Ascending aorta (tissue), 2 donors: ENCODE measurements at places on chromosomes 13 and 19. TPM values are rescaled to one million over a fixed set of nuclear protein-coding genes. Genes with fewer than 3 reads are reported as not detected.

Gene CBARP
- 1.9 TPM for total RNA-seq

Gene ZNF600
- 4.8 TPM for total RNA-seq

Gene MAU2
- 41.2 TPM for total RNA-seq

Gene CBLC
- not detected for total RNA-seq

Gene OR7E24
- total RNA-seq = not detected

Gene DENND1C
- 24.4 TPM for total RNA-seq

Gene ZNF708
- 11.0 TPM for total RNA-seq

Gene SMIM24
- not detected for total RNA-seq

DNA sequence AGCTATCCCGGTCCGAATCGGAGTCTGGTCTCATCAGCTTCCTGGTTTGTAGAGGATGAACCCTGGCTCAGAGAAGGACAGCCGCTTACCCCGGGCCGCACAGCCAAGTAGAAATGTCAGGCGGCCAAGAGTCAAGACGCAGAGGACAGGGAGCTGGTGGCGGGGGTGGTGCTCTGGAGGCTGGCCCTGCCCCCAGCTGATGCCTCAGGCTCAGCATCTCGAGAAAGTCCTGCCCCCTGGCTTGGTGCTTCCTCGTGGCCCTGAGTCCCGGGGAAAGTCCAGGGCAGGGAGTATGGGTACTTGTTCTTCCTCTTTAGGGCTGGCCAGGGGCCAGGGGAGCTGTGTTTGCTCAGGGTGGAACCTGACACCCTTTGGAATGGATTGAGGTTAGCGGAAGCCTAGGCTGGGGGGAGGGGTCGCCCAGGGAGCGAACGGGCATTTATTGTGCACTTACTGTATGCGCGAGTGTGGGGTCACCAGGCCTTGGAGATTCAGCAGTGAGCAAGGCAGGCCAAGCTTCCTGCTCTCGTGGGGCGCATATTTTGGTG is 2.2 kb downstream of the TJP3 start:
- H3K4me3 ChIP-seq = no peak overlapping the region
- H3K36me3 ChIP-seq = no peaks in the 10 kb centered on the region
- DNase-seq = peak; percentile 53
- H3K27ac ChIP-seq = no peak overlapping the region
- H3K4me1 ChIP-seq = no peaks in the 10 kb centered on the region
- no peaks in the 10 kb centered on the region for H3K27me3 ChIP-seq

GRCh38 chr19:2923510-2923909 is 21.3 kb downstream of the ZNF77 start:
- no peaks in the 10 kb centered on the region for H3K27me3 ChIP-seq
- H3K4me3 ChIP-seq = no peak overlapping the region
- DNase-seq = no peak
- peaks cover under 1% of the 10 kb centered on the region for H3K36me3 ChIP-seq
- H3K4me1 ChIP-seq = no peaks in the 10 kb centered on the region

DNA sequence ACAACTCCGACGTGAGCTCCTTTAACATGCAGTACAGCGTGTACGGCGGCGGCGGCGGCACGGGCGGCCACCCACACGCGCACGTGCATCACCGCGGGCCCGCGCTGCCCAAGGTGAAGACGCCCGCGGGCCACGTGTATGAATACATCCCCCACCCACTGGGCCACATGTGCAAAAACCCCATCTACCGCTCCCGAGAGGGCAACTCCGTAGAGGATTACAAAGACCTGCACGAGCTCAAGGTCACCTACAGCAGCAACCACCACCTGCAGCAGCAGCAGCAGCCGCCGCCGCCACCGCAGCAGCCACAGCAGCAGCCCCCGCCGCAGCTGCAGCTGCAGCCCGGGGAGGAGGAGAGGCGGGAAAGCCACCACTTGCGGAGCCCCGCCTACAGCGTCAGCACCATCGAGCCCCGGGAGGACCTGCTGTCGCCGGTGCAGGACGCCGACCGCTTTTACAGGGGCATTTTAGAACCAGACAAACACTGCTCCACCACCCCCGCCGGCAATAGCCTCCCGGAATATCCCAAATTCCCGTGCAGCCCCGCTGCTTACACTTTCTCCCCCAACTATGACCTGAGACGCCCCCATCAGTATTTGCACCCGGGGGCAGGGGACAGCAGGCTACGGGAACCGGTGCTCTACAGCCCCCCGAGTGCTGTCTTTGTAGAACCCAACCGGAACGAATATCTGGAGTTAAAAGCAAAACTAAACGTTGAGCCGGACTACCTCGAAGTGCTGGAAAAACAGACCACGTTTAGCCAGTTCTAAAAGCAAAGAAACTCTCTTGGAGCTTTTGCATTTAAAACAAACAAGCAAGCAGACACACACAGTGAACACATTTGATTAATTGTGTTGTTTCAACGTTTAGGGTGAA is 6.6 kb downstream of the SLITRK5 start:
- H3K4me1 ChIP-seq = peaks cover 2% of the 10 kb centered on the region
- no peaks in the 10 kb centered on the region for H3K36me3 ChIP-seq
- H3K27ac ChIP-seq = no peak overlapping the region
- peak overlapping the region; percentile 60 for H3K4me3 ChIP-seq

- no peak for DNase-seq
- no peak overlapping the region for H3K27ac ChIP-seq
- no peaks in the 10 kb centered on the region for H3K27me3 ChIP-seq
- H3K4me3 ChIP-seq = no peak overlapping the region
- no peaks in the 10 kb centered on the region for H3K36me3 ChIP-seq
Measured at GRCh38 chr19:34126966-34127365, 45.3 kb upstream of the LSM14A start.

DNA sequence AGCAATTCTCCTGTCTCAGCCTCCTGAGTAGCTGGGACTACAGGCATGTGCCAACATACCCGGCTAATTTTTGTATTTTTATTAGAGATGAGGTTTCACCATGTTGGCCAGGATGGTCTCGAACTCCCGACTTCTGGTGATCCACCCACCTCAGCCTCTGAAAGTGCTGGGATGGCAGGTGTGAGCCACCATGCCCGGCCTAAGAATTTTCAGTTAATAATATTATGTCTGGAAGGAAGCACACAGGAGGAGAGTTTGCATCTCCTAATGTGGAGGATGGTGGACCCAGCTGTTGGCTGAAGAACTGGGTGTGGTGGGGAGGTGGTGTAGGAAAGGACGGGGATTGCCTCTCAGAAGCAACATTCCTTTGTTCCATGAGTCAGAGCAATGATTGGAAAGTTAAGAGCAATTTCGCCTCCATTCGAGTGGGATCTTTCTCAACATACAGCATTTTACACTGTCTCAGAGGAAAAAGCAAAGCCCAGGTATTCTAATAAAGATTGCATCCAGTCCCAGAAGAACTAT is 11.9 kb downstream of the PDCD2L start:
- DNase-seq = no peak
- no peaks in the 10 kb centered on the region for H3K27me3 ChIP-seq
- H3K27ac ChIP-seq = no peak overlapping the region
- H3K4me1 ChIP-seq = no peaks in the 10 kb centered on the region
- H3K36me3 ChIP-seq = peaks cover 40% of the 10 kb centered on the region
- H3K4me3 ChIP-seq = no peak overlapping the region

- H3K36me3 ChIP-seq = no peaks in the 10 kb centered on the region
- H3K27ac ChIP-seq = no peak overlapping the region
- H3K4me1 ChIP-seq = no peaks in the 10 kb centered on the region
- DNase-seq = no peak
Measured at GRCh38 chr19:35851213-35852028, 883 bp downstream of the NPHS1 start.

GRCh38 chr13:107367258-107367657 is 799.3 kb upstream of the ARGLU1 start:
- H3K36me3 ChIP-seq = no peaks in the 10 kb centered on the region
- no peak for DNase-seq
- H3K4me1 ChIP-seq = no peaks in the 10 kb centered on the region
- H3K27ac ChIP-seq = no peak overlapping the region

DNA sequence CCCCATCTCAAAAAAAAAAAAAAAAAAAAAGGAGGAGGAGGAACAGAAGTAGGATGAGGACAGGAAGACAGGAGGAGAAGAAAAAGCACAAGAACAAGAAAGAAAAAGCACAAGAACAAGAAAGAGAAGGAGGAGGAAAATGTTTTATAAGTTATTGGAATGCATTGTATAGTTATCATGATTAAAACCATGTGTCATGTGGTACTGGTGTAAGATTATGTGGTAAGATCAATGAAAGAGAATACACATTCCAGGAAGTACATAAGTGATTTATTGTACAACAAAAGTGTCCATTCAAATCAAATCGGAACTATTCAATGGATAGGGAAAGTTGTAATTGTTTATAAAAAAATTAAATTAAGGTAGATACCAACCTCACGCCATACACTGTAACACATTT is 167.7 kb downstream of the MZT1 start:
- H3K4me3 ChIP-seq = no peak overlapping the region
- H3K27ac ChIP-seq = no peak overlapping the region

DNA sequence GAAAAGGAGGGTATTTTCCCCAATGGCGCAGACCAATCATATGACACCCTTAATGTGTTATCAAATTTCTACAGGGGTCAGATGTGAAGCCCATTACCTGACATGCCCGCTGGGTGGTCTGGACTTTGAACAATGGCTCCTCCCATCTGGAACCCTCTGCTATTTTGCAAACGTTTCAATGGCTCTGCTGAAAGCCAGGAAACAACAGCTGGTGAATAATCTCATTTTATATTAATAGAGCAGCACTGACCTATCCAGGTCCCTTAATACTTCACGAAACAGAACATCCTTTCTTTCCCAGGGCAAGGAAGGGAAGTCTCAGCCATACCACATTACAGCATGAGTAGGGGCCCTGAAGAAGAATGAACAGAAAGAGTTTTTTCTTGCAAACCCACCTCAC is 20.3 kb upstream of the KPNA3 start:
- DNase-seq = no peak
- no peak overlapping the region for H3K4me3 ChIP-seq
- H3K27ac ChIP-seq = no peak overlapping the region
- H3K36me3 ChIP-seq = no peaks in the 10 kb centered on the region
- H3K27me3 ChIP-seq = no peaks in the 10 kb centered on the region
- no peaks in the 10 kb centered on the region for H3K4me1 ChIP-seq
